ENCODE measurements at places on chromosomes 2 and 18.

- DNase-seq: no peak
Observed at GRCh38 chr2:134174711-134175110, 79.2 kb upstream of the MGAT5 start.

- DNase-seq: no peak
Observed at GRCh38 chr2:27265536-27265870, 2.7 kb upstream of the SLC30A3 start.

GRCh38 chr18:62897153-62897552 is 181.8 kb downstream of the PHLPP1 start:
- no peak for DNase-seq

DNA sequence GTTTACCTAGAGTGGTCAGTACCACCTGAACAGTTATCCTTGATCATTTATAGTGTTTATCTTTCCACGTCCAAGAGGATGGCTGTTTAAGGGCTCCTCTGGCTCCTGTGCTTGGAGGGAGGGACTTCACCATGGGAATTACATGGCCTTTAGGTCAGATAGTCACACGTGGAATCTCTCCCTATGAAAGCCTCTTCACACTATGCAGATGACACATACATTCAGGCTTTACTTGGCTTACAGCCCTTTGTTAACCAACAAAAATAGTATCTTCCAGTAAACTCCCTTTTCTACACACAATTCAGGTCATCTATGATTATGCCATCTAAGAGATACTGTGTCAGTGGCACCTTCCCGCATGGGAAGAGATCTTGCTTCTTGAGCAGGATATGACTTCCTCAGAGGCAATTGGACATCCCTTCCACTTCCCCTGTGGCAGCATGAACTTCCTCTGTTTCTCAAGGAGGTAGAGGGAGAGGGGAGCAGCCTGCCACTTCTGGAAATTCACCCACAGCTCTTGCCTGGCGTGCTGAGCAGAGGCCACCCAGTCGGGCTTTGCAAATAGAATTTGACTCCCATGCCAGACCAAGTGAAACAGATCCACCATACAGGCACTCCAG is 53.5 kb downstream of the COLEC12 start:
- DNase-seq: no peak

GRCh38 chr2:165472922-165473321 is 3.4 kb downstream of the CSRNP3 start:
- no peak for DNase-seq

GRCh38 chr2:240930096-240930630 is 24.0 kb downstream of the CROCC2 start:
- DNase-seq: no peak

- no peak for DNase-seq
Observed at GRCh38 chr2:206361407-206362045, 81.8 kb upstream of the ADAM23 start.

DNA sequence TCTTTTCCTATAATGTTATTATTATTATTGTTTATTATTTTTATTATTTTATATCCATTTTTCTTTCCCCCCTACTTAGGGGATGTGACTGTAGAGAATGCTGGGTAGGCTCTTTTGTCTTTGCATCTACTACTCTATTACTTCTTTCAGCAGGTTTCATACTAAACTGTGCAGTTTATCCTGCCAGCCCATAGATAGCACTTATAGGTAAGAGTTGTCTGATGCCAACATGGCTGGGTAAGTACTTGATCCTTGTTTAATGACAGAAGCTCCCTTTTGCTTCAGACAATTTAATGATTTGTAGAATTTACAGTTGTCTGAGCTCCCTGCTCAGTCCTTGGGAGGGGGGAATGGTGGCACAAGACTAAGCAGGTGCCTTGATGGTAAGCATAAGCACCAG is 262.9 kb upstream of the CDH2 start:
- DNase-seq: peak; percentile 1

- DNase-seq: no peak
Observed at GRCh38 chr2:123095219-123095835, 929.8 kb upstream of the CNTNAP5 start.

GRCh38 chr2:134897932-134898331 is 20.7 kb upstream of the CCNT2 start:
- peak; percentile 15 for DNase-seq

- DNase-seq: no peak
Observed at GRCh38 chr18:79305911-79306310, 89.8 kb upstream of the NFATC1 start.

DNA sequence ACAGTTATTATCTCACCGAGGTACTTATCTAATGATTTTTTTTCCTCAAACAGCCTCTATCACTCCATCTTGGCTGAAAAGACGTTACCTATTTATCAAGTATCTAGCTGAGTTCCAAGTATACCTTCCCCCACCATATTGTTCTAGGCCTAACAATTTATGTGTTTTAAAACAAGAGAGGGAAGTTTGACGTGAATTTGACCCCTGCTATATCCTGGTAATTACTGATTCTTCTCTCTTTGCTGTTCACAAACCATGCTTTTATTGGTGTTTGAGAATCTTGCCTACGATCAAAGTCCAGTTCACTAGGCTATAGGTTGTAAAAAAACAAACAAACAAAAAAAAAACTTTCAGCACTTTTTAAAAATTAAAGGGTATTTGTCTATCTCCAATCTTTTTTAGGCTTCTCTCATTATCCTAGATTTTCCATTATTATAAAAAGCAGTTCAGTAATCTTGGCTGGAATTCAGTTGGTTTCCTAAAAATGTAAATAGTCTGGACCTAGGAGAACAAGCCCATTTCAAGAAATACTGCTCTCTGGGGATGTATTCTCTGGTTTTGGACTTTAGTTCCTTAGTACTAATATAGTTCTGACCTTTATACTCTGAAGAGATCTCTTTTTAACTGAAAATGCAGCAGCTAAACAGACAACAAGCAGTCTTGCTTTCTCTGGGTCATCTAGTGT is 505.4 kb downstream of the CPS1 start:
- no peak for DNase-seq

DNA sequence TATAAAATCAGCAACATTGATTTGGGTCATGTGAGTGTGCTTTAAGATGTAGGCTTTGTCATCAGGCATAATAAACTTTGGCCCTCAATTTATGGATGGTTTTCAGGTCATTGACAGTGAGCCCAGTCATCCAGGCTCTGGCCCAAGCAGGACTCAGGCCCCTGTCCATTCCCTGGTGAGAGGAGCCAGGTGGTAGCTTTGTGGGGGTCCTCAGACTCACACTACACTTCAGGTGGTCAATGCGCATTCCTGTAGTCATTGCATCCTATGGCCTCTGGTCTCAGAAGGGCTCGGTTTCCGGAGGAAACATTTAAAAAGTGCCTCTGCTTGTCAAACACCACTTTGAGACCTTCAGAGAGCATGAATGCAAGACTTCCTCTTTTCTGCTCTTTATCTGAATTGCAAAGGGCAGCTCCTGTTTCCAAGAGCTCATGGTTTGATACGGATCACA is 20.2 kb downstream of the LGALSL start:
- peak; percentile 78 for DNase-seq

GRCh38 chr2:33086400-33087015 is 139.8 kb downstream of the LTBP1 start:
- DNase-seq: peak; percentile 55

DNA sequence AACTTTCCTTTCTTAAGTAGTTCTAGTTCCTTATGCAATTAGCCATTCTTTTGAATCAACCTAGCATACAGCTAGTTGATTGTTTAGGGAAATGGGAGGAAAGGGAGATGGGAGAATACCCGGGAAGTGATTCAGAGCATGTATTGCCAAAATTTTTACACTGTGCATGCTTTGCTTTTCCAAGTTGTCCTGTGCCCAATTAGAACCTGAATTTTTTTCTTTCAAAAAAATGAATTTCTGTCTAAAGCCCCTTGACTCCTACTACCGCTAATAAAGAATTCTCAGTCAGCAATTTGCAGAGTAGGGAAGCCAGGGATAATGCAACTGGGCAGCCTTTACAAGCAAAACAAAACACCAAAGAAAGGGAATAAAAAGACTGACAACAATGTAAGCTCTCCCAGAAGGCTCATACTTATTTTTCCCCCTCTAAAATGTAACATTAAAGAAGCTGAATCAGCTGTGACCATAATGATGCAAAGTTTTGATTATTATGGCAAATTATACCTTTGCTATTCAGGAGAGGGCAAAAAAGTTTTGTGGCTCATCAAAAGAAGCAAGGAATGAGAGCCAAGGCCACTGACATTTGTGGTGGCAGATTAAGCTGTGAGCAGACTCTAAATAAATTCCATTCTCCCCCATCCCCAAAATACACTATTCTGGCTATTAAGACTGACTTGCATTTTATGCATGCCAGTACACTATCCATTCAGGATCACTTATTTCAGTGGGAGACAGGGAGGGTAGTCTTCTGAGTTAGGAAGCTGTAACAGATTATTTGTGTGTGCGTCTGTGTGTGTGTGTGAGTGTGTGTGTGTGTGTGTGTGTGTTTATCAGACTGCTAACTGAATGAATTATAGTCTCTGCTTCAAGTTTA is 174.3 kb downstream of the ERBB4 start:
- no peak for DNase-seq

DNA sequence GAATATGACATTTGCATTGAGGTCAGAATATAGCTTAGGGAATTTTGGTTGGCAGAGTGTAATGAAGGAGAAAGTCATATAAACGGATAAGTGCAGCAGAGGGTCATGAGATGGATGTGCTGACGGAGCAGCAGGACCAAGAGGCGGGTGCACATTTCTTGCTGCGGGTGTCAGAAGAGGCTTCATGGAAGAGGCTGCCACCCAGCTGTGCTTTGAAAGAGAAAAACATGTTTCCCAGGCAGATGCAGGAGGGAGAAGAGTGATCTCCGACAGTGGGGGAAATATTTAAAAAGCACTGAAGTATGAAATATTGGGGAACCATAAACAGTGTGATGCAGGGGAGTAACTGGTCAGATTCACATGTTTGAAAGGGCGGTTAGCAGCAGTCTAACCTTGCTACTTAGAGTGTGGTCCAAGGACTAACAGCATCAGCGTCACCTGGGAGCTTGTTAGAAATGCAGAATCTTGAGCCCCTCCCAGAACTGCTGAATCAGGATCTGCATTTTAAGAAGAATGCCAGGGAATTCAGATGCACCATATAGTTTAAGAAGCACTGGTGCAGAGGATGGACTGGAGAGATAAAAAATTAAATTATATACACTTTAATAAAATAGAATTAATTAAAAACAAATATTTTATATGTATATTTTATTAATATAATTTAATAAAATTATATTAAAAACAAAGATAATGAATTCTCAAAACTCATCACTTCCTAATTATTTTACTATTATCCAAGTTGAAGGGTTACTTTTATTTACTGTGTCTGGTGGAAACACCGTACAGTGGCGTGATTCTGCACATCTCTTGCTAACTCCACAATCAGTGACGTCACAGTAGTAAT is 36.1 kb upstream of the SCYGR1 start:
- DNase-seq: no peak

GRCh38 chr18:63105636-63106316 is 213.8 kb downstream of the BCL2 start:
- no peak for DNase-seq

GRCh38 chr2:113190871-113191270 is 17.1 kb downstream of the PSD4 start:
- DNase-seq: no peak

GRCh38 chr2:161625996-161626395 is 1.8 kb downstream of the SLC4A10 start:
- DNase-seq: no peak

- peak; percentile 55 for DNase-seq
Observed at GRCh38 chr18:58529714-58530354, 99.1 kb downstream of the ALPK2 start.

- no peak for DNase-seq
Observed at GRCh38 chr2:67145851-67146250, 251.3 kb upstream of the ETAA1 start.

- no peak for DNase-seq
Observed at GRCh38 chr18:33578518-33579348, 714 bp downstream of the ASXL3 start.

- DNase-seq: peak; percentile 74
Observed at GRCh38 chr2:65231892-65232477, 4.4 kb downstream of the ACTR2 start.

DNA sequence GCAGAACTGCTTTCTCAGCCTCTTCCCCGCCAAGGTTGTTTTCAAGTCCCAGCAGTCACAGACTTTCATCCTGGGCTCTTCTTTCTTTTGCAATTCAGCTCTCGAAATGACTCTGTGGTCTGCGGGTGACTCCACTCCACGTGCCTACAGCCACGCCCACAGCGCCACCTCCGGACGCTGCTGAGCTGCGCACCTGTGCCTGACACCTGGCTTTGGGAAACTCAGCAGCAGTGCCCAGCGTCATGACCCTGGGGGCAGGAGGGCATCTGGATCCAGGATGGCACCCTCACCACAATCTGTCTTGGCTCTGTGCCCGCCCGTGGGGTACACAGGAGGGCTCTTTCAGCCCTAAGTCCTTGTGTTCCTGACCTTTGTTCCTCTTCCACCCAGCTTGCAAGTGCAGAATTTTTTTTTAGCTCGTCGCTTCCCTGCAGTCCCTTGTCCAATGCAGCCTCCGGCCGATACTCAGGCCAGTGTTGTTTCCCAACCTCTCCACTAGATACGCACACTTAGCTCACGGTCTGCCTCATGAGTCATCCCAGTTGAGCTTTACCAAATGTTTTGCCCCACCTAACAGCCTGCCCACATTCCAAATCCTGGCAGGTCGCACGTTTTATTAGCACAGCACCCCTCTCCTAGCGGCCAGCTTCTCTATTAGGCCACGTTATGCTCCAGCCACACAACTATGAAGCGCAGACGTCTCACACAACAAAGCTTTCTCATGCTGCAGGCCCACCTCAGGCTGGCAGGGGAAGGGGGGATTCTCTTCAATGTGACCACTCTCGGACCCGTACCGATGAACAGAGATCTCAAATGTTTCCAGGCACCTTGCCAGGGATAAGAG is 6.5 kb upstream of the CAPN10 start:
- DNase-seq: peak; percentile 95

DNA sequence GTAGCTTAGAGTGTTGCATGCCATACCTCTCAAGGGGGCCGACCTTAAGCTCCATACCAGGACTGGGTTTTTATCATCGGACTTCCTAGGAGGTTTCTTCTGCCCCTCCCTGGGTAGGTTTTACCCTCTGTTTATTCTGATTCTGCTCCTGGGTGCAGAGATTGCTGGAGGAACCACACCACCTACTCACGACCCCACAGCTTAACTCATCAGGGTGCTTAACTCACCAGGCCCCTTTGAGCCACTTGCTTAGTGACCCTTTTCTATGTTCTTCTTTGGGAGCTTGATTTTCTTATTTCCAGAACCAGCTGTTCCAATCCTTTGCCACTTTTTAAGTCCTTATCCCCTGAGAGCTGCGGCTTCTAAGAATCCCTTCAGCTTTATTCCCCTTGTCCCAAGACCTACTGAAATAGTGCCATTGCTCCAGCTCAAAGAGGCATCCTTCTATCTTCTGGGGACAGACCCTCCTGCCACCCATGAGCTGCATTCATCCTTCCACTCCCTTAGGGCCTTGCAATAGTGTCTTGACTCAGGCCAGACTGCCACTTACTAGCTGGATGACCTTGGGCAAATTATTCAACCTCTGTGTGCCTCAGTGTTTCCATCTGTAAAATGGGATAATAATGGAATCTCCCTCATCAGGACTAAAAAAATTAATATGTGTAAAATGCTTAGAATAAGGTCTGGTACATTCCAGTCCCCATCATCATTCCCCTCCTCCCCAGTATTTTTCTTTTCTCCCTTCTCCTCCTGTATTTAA is 5.8 kb downstream of the OXER1 start:
- no peak for DNase-seq
